ENCODE measurements at places on chromosomes 13 and 19.

DNA sequence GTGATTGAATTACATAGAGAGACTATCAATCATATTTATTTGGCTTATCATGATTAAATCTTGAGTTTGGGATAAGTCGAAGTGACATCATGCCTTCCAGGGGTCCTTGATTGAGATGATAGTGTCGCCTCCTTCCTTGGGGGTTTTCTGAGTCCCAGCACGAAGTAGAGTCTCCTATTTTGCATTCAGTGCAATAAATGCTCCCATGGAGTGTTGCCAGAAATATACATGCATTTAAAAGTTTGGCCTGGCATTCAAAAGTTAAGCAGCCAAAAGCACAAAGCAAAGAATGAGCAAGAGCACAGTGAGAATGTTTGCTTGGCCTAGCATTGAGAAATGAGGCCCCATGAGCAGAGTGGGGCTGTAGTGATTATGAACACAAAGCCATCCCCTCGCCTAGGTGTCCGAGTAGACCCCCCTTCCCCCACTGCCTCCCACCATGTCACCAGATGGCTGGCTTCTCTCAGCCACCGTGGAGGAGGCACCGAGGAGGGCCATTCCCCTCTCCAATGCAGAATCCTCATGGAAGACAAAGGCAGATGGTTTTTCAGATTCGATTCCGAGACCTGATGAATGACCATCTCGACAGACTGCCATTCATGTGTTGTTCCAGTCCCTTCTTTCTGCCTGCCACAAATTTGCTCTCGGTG lies 58.8 kb upstream of the UBL3 start:
- peaks cover 1% of the 10 kb centered on the region for H3K4me1 ChIP-seq
- no peak for DNase-seq
- H3K27me3 ChIP-seq: no peaks in the 10 kb centered on the region
- H3K36me3 ChIP-seq: no peaks in the 10 kb centered on the region
- H3K27ac ChIP-seq: no peak overlapping the region

DNA sequence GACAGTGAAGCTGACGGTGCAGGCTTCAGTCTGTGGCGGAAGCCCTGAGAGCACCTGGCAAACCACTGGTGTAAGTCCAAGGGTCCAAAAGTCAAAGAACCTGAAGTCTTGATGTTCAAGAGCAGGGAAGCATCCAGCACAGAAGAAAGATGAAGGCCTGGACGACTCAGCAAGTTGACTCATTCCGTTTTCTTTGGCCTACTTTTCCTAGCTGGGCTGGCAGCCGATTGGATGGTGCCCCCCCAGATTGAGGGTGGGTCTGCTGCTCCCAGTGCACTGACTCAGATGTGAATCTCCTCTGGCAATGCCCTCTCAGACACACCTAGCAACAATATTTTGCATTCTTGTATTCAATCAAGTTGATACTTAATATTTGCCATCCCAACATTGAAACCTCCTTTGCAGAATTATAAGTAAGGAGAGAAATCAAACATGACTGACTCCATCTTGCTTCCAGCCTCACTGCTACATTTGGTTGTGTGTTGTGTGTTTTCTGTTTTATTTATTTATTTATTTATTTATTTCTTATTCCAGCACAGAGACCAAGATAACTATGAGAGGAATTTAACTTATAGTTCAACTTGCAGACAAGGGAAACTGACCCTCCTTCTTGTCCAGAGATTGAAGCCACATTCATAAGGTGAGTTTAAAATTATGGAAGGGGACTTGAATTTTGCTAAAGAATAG lies 32.8 kb downstream of the IGFL2 start:
- H3K4me3 ChIP-seq: no peak overlapping the region
- H3K27me3 ChIP-seq: no peaks in the 10 kb centered on the region
- no peak overlapping the region for H3K27ac ChIP-seq
- no peaks in the 10 kb centered on the region for H3K4me1 ChIP-seq
- DNase-seq: no peak

DNA sequence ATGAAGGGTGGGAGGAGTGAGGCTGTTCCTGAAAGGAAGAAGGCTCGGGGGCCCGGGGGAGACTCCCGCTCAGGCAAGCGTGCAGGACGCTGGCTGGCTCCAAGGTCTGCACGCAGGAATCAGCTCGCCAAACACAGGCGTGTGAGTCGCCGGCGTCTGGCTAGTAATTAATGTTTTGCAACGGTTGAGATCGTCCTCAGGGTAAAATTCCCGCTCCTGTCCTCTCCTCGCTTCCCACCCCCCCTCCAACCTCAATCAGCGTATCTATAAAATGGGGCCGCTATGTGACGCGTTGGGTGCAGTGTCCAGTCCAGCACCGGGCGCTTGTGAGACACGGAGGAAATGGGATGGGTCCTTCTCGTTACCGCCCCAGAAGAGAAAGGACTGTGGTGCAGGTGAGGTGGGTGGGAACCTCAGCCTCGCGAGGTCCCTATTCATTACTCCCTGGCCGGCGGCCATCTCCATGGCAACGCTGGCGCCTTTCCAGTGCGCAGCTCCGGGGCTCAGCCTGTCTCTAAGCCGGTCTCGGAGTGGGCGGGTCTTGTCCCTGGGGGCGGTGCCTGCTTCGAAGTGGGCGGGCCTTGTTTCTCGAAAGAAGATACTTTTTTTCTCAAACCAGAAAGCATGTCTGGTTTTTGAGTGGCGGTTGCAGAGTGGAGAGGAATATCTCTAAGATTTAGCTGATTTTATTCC lies 6.5 kb upstream of the ZNF579 start:
- peaks cover 17% of the 10 kb centered on the region for H3K4me1 ChIP-seq
- peak overlapping the region; percentile 57 for H3K4me3 ChIP-seq
- H3K36me3 ChIP-seq: peaks cover 4% of the 10 kb centered on the region
- peaks cover 17% of the 10 kb centered on the region for H3K27me3 ChIP-seq
- DNase-seq: peak; percentile 90

GRCh38 chr19:30092721-30093569 lies 150.9 kb downstream of the URI1 start:
- DNase-seq: no peak
- no peak overlapping the region for H3K4me3 ChIP-seq
- no peaks in the 10 kb centered on the region for H3K27me3 ChIP-seq
- H3K4me1 ChIP-seq: no peaks in the 10 kb centered on the region
- no peak overlapping the region for H3K27ac ChIP-seq

DNA sequence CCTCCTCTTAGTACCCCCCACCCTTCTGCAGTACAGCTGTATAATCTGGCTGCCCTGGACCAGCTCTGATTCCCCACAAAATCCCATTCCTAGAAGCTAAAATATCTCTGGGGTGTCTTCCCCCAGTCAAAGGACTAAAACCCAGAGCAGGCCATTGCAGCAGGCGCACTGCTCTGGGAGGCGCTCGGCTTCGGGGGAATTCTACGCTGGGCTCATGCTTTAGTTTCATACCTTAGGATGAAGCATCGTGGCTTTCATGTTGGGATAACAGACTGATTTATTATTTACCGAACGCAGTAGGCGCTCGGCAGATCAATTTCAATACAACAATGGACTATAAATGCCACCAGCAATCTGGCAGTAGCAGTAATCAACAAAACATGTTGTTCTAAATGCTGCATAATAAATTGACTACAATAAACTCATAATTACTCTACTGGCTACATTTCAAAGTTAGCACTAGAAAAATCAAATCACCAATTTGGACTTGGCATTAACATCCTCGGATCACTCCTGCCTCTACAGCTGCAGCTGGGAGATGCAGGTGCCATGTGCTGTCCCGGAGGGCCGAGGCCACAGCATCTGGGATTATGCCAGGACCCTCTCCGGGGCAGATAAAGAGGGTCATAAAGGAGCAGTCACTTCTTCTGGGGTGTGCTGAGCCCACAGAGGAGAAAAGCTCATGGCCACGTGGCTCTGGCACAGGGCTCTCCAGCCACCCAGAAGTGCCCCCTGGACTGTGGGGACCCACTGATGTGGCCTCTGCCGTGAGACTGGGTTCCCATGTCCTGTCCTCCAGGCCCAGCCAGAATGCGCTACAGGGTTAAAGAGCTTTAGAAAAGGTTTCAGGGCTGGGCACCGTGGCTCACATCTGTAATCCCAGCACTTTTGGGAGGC lies 35.3 kb downstream of the CEBPG start:
- H3K36me3 ChIP-seq: no peaks in the 10 kb centered on the region
- H3K27me3 ChIP-seq: no peaks in the 10 kb centered on the region
- no peak overlapping the region for H3K27ac ChIP-seq
- no peaks in the 10 kb centered on the region for H3K4me1 ChIP-seq
- no peak overlapping the region for H3K4me3 ChIP-seq

DNA sequence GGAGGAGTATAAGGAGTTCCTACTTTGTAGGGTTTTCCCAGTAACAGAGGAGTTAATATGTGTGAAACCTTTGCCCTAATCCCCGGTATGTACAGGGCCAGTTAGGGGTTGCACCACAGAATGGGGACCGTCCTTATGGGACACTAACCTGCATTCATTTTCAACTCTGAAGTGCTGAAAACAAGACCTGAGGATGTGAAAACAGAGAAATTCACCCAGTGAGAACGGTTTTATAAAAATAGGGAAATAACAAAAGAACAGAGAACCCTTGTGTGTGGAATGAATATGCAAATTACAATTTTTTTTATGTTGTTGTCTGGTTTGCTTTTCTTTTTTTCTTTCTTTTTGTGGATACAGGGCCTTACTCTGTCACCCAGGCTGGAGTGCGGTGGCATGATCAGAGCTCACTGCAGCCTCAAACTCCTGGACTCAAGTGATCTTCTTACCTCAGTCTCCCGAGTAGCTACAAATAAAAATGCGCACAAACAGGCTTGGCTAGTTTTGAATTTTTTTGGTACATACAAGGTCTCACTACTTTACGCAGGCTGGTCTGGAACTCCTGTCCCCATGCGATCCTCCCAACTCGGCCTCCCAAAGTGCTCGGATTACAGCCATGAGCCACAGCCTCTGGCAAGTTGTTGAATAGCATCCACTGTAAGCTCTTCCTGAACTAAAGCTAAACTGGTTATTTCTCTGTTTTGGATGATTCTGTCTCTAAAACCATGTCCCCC lies 10.6 kb downstream of the CLC start:
- H3K27me3 ChIP-seq: peaks cover 3% of the 10 kb centered on the region
- H3K4me3 ChIP-seq: no peak overlapping the region
- H3K36me3 ChIP-seq: no peaks in the 10 kb centered on the region
- DNase-seq: no peak
- no peak overlapping the region for H3K27ac ChIP-seq

All from T-cell (primary cell).